ENCODE measurements at places on chromosomes 3 and 15.
A peak's percentile ranks its signal among the peaks of the same experiment; 100 is the strongest.

GRCh38 chr3:147361454-147362420 is 44.6 kb downstream of the ZIC4 start:
- DNase-seq: no peak

GRCh38 chr15:75656331-75656730 is 8.6 kb downstream of the SNX33 start:
- no peak for DNase-seq

DNA sequence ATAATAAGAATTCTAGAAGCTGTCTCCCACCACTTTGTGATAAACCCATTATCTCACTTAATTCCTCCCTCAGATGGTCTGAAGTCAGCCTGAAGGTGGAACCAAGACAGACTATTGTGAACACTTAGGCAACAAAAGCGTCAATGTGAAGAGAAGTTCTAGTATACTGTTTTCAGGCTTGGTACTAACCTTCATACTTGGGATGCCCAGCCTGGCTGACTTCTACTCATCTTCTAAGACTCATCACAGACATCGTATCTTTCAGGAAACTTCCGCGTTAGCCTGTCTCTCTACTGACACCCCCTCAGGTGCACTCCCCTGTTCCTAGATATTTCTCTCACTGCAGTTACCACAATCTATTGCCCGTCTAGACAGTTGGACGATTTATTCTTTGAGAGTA is 201.2 kb downstream of the SATB1 start:
- DNase-seq: peak; percentile 86

DNA sequence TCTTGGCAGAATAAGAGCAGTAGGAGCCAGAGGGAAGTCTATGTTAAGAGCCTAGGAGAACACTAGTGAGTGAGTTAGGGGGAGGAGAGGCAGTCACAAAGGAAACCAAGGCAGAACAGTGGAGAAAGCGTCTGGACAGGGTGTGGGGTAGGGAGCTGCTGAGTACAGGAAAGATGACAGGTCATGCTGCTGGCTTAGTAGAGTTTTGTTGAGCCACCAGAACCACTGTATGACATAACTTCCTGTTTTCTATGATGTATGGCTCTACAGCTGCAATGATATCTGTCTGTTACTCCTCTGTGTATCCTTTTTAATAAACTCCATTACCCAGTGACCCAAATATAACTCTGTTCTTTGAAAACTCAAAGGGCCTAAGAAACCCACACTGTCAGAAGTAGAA is 10.6 kb upstream of the STT3B start:
- peak; percentile 70 for DNase-seq

- DNase-seq: no peak
Observed at GRCh38 chr3:14770591-14770990, 48.2 kb upstream of the FGD5 start.

DNA sequence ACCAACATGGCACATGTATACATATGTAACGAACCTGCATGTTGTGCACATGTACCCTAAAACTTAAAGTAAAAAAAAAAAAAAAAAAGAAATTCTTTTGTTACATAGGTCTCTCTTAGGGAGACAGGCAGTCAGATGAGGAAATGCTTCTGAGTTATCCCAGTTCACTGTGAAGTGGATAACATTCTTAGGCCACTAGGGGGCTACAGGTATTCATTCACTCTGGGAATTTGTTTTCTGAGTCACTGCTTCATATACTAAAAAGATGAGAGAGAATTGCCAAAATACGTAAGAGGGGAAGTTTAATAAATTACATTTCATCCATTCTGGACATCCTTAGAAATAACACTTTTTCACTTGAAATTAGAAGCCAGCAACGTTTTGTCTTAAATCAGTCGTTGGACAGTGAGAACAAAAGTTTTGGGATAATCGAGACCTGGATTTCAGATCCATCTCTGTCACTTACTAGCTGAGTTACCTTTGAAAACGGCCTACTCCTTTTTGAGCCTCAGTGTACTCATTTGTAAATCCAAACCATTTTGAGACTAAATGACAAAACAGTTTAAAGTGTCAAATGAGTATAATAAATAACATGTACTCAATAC is 738.4 kb upstream of the ALCAM start:
- peak; percentile 50 for DNase-seq

GRCh38 chr3:50523279-50523811 is 19.9 kb upstream of the CACNA2D2 start:
- no peak for DNase-seq

DNA sequence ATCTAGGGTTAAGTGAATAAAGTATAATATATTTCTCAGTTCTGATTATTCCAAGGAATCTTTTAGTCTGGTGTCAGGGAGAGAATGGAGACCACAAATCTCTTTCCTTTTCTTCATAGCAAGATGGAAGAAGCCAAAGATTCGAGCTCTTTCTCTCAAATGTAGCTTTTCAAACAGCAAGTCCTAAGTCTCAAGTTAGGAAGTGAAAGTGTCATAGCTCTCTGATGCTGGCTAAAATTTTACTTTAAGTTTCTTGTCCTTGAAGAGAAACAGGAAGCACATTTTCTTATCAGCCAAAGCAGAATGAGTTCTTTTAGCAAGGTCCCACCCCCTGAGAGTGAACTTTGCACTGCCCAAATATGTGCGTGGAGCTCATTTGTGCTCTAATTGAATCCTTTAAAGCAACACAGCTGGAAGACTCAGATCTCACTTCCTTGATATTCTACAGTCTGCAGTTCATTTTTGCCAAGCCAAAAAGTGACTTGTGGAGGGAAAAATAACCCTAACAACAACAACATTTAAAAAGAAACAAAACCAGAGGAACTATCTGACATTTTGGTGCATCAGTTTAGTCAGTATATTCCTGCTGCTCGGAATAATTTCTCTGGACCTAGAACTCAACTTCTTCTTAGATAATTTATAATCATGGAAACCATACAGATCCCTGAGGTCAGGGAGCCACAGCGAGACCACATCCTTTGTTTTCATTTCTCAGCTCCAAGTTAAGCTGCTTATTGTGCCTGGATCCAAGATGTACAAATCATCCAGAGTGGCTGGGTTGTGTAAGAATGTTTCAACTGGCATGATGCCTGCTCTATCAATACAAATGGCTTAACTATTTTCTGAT is 238.7 kb upstream of the P2RY1 start:
- DNase-seq: peak; percentile 63

DNA sequence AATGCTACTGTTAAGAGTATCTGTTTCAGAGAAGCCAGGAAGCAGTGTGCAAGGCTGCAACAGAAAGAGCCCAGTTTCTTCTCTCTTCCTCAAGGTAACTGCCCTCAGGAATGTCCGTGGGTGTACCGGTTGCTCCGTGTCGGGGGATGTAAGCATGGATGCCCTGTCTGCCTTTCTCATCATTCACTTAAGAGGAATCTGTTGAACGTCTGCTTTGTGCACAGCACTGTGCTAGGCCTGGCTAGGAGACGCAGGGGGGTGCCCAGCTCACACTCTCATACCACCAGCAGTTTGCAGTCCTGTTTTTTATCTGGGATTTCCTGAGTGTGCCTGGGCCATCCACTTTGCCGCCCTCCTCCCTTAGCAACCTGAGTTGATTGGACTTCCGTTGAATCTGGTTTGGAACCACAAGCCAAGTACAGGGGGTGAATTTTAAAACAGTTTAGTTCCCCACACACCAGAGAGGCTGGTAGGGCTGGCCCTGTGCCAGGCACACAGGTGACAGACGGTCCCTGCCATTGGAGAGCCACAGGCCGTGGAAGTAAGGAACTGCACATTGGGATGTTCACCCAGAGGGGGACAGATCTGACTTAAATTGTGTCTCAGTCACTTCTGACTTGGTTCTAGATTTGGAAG is 11.2 kb downstream of the BOC start:
- DNase-seq: no peak

DNA sequence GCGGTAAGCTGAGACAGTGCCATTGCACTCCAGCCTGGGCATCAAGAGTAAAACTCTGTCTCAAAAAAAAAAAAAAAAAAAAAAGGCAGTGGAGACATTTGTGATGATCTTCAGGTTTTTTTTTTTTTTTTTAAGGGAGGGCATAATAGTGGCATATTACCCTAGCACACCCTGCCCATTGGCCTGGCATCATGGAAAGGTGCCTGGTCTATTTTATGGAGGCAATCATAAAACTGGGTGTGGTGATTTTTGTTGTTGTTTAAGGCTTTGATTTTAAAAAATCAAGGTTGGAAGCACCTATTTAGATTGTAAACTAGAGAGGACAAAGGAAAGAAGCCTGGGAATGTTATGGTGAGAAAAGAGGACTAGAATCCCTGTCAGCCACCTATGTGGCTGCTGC is 6.0 kb downstream of the IQGAP1 start:
- no peak for DNase-seq

DNA sequence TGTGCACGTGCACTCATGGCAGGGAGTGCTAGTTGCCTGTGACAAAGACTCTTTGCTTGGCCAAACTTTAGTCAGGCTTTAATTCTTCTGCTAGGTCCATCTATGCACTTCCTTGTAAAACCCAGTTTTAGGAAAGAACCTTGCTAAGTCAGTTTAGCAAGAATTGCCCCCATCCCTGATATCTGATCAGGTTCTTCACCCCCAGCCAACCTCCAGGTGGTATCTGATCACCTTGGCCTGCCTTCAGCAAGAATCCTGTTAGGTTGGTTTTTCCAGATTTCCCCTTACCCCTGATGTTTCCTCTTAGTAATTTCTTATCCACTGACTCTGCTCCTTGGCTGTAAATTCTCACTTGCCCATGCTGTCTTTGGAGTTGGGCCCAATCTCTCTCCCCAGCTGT is 8.4 kb downstream of the HSPBAP1 start:
- DNase-seq: no peak

GRCh38 chr3:106629215-106629832 is 747.9 kb upstream of the CCDC54 start:
- no peak for DNase-seq

DNA sequence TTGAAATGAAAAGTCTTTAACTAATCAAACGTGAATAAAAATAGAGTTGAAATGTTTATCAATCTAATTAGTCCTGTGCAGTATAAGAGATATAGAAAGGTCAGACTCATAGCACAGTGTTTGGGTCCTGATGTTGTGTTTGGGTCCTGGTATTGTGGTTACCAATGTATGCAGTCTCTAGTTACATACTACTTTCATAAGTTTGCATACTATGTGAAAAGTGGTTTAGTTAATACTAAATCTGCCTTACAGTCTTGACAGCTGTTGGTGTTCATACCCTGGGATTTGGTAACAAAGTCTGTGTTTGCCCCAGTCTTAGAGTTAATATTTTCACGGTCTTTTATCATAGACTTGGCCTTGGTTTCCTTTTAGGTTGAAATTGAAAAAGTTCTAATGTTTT is 41.7 kb downstream of the KIF15 start:
- no peak for DNase-seq

DNA sequence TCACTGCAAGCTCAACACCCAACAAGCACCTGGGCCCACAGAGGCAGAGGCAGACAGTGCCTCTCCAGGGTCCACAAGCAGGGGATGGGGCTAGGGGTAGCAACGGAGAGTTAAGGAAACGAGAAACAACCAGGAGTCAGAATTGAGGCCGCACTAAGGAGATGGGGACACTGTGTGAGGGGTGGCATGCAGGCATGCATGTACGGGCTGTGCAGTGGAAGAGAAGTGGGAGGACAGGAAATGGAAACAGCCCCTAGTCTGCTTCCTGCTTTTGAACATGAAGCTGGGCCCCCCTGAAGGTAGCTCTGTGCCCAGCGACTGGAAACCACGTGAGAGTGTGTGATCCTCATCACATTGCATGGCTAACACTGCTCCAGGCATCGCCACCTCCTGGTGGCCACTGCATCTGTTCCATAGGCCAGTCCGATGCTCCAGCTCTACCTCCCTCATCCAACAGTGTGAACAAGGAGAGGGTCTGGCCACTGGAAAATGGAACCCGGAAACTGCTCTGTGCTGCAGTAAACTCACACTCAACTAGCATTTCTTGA is 44.0 kb downstream of the XXYLT1 start:
- no peak for DNase-seq

DNA sequence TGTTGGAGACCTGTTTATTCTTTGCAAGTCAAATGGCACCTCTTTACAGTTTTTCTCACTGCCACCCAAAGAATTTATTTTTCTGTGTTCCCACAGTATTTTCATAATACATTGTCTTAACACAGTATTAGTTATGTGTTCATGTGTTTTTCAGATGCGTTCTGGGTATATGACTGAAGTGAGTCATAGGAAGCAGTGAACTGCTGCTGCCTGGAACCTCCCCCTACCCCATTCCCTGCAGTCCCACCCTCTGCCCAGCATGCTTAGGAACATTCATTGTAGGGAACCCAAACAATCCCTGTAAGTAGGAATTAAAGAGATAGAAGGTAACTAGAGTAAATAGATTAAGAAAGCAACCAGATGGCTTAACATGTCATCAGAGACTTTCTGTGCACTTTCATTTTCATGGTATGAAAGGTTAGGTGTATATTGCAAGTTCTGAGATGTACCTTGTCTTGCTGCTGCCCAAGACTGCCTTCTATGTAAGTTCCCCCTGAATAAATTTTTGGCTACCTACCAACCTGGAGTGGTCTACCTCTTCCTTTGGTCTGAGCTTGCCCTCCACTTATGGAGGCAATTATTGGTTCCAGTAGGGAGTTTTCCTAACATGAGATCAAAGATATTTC is 21.9 kb upstream of the SQOR start:
- DNase-seq: no peak

- no peak for DNase-seq
Observed at GRCh38 chr15:93195109-93195508, 106.1 kb upstream of the RGMA start.

GRCh38 chr3:149382101-149382467 is 4.6 kb upstream of the TM4SF1 start:
- no peak for DNase-seq

GRCh38 chr15:90763366-90764099 is 46.4 kb downstream of the BLM start:
- no peak for DNase-seq

DNA sequence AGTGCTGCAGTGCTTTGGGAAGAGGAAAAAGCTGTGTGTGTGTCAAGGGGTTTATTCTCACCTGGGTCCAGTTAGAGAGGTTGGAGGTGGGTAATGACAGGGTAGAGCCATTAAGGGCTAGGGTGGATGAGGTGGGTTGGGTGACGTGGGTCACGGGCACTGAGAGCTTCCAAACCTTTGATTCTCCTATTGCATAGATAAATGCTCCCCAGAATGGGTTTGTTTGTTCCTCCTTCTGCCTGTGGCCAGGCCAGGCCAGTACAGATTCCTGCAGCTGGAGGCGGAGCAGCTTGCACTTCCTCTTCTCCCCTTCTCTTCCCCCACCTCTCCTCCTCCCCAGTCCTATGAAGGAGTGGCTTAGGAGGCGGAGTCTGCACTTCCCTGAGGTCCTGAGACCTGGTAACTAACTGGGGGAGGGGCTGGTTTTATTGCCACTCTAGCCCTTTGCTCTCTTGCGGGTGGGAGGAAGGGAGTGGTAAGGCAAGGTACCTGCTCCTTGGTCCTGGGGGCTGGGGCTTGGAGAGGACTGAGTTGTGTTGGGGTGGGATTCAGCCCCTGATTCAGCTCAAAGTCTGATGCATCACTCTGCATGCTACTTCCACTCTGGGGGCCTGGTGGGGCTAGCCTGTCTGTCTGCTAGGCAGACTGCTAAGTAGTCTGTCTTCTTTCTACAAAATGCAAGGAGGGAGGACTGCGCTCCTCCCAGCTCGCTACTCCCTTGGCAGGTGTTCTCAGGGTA is 3.5 kb downstream of the SPINT1 start:
- DNase-seq: peak; percentile 71
